ENCODE measurements at places on chromosomes 16 and 17.

DNA sequence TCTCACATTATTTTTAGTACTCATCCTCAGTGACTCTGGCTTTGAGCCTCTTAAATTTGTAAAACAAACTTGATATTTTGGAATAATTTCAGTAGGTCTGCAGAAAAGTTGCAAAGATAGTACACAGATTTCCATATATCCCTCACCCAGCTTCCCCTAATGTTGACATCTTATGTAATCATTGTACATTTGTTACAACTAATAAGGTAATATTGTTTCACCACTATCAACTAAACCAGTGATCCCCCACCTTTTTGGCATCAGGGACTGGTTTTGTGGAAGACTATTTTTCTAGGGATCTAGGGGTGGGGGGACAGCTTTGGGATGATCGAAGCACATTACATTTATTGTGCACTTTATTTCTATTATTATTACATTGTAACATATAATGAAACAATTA lies 391.2 kb downstream of the CA10 start:
- DNase-seq: no peak

GRCh38 chr16:78129349-78129748 lies 29.9 kb downstream of the WWOX start:
- DNase-seq: no peak

DNA sequence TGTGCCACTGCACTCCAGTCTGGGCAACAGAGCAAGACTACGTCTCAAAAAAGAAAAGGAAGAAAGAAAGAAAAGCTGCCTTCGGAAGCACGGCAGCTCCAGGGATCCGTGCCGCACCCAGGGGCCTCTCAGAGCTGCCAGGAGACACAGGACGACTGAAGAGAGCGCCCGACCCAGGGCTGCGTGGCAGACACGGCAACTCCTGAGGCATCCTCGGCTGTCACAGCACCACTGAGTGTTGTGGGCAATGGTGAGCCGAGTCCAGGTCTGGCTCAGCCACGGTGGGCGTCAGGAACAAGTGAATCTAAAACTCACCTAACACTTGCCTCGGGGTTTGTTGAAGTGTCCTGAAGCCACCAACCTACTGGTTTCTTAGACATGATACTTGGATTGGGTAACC lies 28.8 kb downstream of the PDIA2 start:
- no peak for DNase-seq

DNA sequence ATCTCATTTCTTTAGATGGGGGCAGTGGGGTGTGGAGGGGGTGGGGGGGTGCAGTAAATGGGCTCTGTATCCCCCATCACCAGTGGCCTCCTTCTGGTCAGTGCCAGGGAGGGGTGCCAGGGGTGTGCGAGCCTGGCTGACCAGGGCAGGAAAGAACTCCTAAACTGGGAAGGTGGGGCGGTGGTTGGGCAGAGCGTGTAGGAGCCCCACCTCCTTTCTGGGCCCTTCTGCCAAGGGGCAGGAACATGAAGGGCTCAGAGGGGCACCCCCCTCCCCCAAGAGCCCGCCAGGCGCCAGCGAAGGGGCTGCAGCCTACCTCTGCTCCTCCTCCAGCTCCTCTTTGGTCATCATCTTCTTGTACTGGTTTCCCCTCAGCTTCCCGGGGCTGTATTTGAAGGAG lies 26.0 kb downstream of the MXRA7 start:
- DNase-seq: no peak

GRCh38 chr17:49515196-49515770 lies 20.2 kb downstream of the NGFR start:
- DNase-seq: peak; percentile 43

- DNase-seq: peak; percentile 74
Measured at GRCh38 chr17:15944759-15945526, at the start of gene ADORA2B. TSS of gene ADORA2B (plus strand) at chr17:15945130. CDS start at chr17:15945249, 119 bp downstream.

Data from inflammatory macrophage (primary cell).